ENCODE measurements at places on chromosomes 3 and 15.

GRCh38 chr3:167445491-167445890, 28.4 kb downstream of the SERPINI2 start:
- no peak for DNase-seq

- peak; percentile 94 for DNase-seq
These were observed 46.9 kb upstream of the SLC7A14 start for GRCh38 chr3:170632780-170633179.

DNA sequence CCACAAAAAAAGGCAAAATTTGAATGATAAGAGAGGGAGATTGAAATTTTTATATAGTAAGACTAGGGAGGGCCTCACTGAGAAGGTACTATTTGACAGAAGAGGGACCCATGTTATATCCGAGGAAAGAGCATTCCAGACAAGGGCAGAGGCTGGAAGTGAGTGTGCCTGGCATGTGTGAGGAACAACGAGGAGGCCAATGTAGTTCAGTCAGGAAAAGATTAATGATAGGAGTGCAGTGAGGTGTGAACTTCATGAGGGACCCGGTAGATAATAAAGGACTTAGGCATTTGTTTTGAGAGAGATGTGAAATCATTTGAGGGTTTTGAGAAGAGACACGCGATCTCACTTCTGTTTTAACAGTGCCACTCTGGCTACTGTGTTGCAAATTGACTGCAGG, 36.3 kb downstream of the ASTE1 start:
- DNase-seq = no peak

DNA sequence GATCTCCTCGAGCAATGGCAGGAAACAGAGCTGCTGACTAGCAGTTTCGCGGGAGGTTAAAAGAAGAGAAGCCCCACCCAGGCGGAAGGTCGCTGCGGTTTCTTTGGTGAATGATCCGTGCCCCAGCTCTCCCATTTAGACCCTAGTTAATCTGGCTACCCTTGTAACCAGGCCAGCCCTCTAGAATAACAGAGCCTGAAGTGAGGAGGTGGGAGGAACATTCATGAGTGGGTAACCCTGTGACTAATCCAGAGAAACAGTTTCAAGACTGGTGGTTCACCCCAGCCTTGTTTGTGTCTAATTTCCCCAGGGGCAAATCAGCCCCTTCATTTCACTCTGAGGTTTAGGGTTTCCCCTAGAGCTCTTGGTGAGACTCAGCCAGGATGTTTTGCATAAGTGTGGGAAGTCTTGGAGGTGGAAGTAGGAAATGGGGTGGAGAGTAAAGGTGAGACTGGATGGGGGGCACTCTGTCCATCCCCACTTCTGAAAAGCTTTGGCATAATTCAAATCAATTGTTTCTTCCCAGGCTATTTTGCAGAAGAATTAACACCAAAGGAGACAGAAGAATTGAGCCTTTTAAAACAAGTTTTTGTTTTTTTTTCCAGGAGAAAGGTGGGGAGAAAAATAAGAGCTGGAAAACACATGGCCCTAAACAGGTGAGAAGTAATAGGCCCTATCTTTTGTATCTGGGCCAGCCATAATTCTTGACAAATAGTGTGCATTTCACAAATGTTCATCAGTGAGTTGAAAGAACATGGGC, 303.1 kb downstream of the RPLP1 start:
- peak; percentile 93 for DNase-seq

- DNase-seq = no peak
These were observed 30.7 kb downstream of the FMN1 start for GRCh38 chr15:33163816-33164215.

GRCh38 chr3:193499801-193500485, 54.8 kb downstream of the ATP13A4 start:
- no peak for DNase-seq

GRCh38 chr15:89494031-89494430, 2.4 kb downstream of the RHCG start:
- DNase-seq = no peak

GRCh38 chr3:30112902-30113484, 493.4 kb upstream of the TGFBR2 start:
- peak; percentile 7 for DNase-seq

DNA sequence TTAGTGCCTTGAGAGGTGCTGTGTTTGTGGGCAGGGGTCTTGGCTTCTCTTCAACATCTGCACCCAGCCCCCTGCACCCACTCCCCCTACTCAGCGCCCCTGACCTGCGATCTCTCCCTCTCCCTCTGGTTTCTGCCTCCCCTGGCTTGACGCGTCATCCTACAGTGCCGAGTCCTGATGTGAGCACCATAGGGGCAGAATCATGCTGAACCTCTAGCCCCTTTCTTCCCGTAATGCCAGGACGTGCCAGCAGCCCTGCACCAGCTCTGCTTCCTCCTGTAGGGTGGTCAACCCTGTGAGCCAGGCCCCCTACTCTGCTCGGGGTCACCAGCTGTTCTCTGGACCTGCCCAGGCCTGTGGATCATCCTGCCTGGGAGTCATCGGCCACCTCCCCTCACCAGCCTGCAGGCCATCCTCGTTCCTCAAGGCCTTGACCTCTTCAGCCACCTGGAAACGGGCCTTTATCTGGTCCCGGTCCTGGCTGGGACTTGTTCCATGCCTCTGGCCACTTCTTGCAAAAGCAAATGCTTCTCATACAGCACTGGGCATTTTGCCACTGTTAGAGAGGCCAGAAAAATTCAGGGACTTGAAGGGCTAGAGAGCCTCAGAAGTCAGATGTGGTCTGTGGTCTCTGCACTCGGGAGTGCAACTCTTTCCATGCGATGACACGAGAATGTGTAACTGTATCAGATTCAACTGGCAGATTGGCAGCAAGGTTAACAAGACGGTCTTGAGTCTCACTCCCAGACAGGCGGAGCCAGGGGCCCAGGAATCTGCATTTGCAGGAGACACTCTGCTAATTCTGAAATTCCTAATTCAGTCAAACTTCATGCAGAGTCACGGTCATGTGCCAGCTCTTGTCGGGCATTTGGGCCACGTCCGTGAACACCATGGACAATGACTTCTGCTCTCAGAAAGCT, 16.7 kb upstream of the KLF15 start:
- DNase-seq = no peak

DNA sequence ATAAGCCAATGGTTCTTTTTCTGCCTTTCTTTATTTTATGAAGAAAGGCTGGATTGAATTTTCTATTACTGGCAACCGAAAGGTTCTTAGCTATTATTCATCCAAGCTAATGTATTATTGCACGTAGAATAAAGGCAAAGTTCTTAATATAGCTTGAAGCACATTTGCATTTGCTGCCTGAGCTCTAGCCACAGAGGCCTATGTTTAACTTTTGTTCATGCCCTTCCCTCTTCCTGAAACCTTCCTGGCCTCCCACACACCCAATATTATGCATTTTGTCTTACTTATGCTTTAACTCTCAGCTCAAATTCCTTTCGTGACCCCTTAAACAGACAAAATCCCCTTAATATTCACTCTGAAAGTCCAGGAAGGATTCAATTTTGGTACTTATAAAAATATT, 71.0 kb upstream of the ZNF280D start:
- peak; percentile 41 for DNase-seq

- DNase-seq = no peak
These were observed 6.3 kb downstream of the FBXL22 start for GRCh38 chr15:63603516-63603915.

DNA sequence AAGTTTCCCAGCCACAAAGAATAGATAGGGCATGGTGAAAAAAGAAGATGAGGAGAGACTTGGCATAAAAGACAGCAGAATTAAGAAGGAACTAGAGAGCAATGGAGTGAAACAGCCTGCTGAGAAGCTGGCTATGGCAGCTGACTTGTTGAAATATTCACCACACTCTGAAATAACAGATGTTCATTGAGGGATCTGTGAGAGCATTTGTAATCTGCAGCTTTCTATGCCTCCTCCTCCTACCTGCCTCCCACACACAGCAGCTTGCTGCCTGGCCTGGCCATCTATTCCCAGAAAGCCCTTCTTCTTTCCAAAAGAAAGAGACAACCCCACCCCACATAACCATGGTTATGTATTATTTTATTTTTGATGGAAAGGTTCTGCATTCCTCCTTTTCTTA, 303.9 kb downstream of the GAP43 start:
- DNase-seq = no peak

GRCh38 chr15:69181424-69181823, 21.0 kb downstream of the GLCE start:
- no peak for DNase-seq

- DNase-seq = no peak
These were observed 206.7 kb downstream of the THRB start for GRCh38 chr3:24287755-24288450.

GRCh38 chr15:45180201-45180600, 7.6 kb downstream of the SHF start:
- DNase-seq = no peak

GRCh38 chr3:111506435-111506834, 35.6 kb upstream of the CD96 start:
- no peak for DNase-seq

- DNase-seq = peak; percentile 43
These were observed 67.1 kb downstream of the ATP8B4 start for GRCh38 chr15:50051811-50052419.

DNA sequence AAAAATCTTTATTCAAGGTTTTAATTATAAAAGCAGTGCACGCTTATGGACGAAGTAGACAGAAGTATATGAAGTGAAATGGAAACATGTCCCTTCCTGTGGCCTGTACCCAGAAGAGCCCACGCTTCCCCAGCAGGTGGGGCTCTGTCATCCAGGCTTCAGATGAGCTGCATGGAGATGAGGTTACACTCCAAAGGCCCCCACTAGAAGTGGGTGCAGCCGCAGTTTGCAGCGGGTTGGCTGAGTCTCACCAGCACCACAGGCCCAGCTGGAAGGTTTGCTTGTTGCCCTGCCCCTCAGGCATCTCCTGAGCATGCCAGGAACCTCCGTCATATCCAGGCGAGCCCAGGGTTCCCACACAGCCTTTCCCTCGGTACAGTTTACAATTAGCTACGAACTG, 33.1 kb downstream of the PRR20G start:
- peak; percentile 26 for DNase-seq

- DNase-seq = no peak
These were observed 19.8 kb upstream of the DCLK3 start for GRCh38 chr3:36784138-36784635.

DNA sequence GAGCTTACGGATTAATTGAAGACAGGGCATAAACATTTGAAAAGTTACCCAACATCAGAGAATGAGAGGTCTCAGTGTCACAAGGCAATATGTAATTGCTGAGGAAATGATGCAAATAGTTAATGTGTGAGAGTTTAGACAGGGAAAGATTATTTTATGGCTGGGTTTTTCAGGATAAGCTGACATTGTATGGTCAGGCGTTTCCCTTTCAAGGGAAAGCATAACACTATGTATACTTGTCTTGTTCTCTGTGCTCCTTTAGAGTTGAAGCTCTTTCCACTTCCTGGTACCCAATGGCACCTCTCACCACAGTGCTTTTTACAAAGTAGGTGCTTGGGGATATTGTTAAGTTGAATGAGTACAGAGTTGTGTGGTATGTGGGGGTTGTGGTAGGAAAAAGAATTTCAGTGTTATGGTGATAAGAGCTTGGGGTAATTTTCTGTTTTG, 19.9 kb downstream of the IQGAP1 start:
- peak; percentile 54 for DNase-seq

DNA sequence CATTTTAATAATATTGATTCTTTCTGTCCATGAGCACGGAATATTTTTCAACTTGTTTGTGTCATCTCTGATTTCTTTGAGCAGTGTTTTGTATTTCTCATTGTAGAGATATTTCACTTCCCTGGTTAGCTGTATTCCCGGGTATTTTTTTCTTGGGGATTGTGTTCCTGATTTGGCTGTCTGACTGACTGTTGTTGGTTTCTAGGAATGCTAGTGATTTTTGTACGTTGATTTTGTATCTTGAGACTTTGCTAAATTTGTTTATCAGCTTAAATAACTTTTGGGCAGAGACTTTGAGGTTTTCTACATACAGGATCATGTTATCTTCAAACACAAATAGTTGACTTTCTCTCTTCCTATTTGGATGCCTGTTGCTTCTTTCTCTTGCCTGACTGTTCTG, 418.8 kb upstream of the ALCAM start:
- no peak for DNase-seq

- DNase-seq = no peak
These were observed 1.1 kb upstream of the UTS2B start for GRCh38 chr3:191331388-191331787.

GRCh38 chr3:144894576-144894975, 923.0 kb downstream of the DIPK2A start:
- DNase-seq = no peak

- DNase-seq = no peak
These were observed 20.8 kb upstream of the DNAAF4 start for GRCh38 chr15:55528812-55529211.

- DNase-seq = no peak
These were observed 7.3 kb downstream of the RNU5B-1 start for GRCh38 chr15:65311760-65312159.

DNA sequence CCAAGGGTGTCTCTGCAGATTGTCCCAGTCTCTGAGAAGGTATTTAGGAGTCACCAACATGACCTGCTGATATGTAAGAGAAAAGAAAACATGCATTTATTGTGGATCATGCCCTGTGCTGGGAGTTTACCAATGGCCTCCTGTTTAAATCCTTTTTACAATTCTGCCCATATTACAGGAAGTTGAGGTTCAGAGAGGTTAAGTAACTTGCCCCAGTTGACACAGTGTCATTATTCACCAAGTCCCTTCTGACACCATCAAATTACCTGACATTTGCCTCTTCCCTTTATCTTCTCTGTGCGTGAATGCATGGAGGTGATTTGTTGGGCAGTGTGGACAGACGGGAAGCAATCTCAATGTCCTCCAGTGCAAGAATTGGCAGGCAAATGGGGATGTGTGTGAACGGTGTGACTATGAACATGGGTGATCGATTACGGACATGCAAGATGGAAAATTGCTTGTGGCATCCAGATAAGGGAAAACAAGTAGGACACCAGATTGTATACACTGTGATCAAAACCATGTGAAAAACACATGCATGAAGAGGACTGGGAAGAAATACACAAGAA, 27.3 kb downstream of the ZNF710 start:
- no peak for DNase-seq

DNA sequence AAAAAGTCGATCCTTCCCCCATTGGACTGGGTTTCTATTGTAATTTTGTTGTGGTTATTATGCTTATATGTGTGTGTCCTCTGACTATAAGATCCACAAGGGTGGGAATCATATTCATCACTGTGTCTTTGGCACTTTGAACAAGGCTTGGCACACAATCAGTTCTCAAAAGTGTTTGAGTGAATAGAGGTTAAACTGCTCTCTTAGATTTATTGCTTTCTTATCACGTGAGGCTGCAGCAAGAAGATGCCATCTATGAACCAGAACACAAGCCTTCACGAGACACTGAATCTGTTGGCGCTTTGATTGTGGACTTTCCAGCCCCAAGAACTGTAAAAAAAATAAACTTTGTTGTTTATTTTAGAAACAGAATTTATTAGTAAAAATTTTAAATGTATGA, 295.0 kb upstream of the MDFIC2 start:
- DNase-seq = no peak

Data from GM12865 (cell line).